ENCODE measurements at places on chromosomes 2 and 18.

GRCh38 chr18:12041561-12041960 lies 52.1 kb upstream of the ANKRD62 start:
- no peak for DNase-seq

DNA sequence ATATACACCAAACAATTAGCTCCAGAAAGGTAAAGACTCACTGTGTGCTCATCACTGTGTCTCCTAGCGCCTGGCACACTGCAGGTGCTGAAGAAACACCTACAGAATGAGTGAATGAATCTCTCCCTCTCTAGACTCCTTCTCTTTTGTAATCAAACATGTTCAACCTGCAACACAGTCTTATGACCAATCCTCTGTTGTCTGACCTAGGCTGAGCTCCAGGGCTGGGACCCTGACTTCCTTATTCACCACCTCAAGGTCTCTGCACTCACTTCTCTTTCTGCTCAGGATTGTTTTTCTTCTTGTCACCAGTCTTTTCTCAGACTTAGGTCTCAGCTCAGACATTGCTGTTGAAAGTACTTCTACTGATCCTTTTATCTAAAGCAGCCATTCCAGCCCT lies 9.8 kb downstream of the CKAP2L start:
- no peak for DNase-seq

DNA sequence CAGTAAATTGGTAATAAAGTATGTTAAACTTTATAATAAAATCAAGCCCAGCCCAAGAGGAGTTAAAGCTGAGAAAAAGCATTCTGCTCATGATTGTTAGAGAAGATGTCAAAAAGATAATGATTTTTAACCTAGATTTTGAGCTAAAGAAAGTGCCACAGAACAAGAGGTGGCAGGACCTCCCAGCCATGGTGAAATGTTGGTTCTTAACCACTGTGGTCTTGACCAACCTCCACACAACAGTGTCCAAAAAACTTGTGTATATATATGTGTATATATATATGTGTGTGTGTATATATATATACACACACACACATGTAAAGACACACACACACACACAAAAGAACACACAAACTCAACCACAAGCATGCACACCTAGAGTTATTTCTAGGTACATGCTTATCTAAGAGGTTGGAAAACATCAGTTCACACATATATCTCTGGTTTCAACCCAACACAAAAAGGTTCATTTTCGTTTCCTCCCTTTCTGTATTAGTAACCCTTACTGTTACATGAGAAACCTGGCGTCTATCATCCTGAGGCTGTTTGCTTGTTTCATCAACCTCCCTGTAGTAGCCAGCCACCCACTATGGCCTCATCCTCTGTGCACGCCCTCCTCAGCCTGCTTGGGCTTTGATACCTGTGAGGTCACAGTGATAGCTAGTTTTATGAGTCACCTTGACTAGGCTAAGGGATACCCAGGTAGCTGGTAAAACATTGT lies 631.8 kb upstream of the ID2 start:
- DNase-seq: no peak

DNA sequence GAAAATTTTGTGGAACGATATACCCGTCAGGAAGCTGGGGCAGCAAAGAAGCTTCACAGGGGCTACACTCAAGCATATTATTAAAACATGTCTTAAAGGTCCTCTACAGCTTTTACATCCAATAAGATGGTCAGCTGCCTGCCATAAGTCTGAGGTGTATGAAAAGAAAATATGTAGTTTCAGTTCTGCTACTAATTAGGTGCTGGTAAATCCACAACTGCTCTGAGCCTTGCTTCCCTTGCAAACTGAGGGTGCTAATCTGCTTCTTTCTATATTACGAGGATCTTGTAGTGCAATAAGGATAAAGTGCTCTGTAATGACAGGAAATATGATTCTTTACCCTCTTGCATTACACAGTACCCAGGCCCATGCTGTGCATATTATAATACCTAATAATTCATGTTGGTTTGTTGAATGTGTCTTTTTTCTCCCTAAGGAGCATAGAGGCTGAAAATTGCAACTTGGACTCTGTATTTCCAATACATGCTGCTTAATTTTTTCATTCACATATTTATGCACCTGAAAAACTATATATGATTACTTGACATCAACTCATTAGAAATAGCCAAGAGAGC lies 14.5 kb upstream of the SLC8A1 start:
- no peak for DNase-seq

GRCh38 chr18:38759457-38759856 lies 1193.9 kb upstream of the CELF4 start:
- no peak for DNase-seq

DNA sequence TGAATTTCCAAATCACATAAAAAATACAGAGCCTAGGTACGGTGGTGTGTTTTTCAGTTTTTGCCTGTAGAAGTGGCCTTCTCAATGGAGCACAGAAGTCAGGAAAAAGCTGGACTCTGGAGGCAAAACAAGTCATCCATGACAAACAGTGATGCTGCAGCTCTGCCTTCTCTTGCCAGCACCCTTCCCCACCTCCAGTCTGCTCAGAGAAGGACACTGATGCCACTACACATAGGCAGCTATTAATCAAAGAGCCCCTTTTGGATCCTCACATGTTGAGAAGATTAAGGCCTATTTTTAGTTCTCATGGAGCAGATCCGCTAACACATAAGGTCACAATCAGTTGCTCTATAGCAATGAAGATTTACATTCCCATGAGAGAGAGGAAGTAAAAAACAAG lies 181.6 kb upstream of the GALNT5 start:
- DNase-seq: no peak

DNA sequence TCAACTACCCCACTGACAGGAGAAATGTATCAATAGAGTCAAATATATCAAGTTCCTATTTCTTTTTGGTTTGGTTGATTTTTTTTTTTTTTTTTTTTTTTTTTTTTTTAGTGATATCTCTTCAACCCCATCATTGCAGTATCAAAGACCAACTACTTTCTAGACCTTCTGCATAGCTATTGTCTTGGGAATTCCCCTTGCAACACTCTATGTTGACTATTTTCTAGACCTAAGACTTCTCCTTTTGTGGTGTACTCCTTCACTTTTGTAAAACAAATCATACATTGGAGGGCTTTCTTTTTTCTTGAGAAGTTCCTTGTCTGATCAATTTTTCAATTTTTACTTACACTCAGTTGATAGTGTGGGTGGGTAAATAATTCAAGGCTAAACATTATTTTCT lies 46.5 kb upstream of the NR4A2 start:
- DNase-seq: no peak

DNA sequence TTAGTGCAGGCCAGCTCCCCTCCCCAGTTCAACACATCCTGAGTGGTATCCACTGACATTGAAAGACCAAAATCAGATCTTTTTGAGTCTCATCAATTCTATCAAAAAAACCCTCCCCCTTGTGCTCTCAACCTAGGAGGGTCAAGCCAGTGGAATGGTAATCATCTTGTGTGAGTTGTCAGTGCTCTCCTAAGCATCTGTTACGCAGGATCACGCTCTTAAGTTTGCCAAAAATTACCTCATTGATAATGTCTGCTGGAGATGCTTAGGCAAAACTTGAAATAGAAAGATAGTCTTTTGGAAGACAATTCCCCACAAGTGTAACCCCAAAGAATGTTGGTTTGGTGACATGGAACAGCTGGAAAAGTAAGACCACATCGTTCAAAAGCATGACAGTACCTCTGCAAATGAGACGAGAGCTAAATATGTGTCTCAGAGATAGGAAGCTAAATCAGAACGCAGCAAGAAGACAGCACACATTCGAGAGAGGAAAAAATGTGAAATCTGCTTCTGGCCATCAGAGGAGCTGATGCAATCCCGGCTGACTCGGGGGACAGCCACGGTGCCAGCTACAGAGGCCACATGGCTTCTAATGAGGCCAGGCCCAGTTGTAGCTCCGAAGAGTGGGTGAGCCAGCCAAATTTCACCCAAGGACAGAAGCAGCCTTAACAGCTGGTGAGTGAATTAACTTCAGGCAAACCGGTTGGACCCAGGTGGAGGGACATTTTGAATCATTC lies 753.9 kb downstream of the RNF144A start:
- DNase-seq: no peak

DNA sequence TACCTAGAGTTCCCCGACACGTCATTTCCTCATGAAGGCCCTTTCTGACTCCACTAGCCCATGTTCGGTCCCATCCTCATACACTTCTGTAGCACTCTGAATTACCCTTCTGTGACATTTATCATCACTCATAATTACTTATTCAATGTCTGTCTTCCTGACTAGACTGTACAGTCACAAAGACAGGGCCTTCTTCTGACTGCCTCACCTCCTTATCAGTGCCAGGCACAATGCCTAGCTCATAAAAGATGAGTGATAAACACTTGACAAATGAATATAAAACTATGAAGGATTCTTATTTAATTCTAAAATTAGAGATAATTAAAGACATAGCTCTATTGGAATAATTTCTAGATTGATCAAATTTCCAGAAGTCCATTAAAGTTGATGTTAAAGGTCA lies 1.4 kb upstream of the UBXN4 start:
- no peak for DNase-seq

DNA sequence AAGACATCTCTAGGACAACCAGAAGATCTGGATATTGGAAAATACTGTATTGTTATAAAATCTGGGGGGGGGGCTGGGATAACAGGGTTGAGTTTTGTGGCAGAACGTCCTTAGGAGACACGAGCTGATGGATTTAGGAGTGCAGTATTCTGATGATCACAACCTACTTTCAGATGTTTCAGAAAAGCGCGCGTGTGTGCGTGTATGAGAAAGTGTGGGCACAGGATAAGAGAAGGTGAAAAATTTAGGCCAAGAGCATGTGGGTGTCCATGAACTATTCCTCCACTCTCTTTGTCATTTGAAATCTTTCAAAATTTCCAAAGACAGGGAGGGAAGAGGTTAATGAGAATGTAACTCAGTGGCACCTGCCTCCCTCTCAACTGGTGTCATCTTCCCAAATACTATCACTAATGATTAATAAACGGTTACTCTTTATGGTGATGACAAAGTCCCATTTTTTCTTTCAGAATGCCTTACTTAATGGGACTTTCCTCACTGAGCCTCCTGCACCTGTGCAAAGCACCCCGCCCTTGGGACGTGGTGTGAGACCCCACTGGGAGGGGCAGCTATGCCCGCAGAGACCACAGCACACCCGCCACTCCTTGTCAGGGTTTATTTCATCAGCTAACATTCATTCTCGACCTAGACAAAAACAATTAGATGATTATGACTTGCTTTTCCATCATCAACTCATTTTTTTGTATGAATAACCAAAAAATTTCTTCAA lies 53.6 kb downstream of the HS6ST1 start:
- DNase-seq: no peak

DNA sequence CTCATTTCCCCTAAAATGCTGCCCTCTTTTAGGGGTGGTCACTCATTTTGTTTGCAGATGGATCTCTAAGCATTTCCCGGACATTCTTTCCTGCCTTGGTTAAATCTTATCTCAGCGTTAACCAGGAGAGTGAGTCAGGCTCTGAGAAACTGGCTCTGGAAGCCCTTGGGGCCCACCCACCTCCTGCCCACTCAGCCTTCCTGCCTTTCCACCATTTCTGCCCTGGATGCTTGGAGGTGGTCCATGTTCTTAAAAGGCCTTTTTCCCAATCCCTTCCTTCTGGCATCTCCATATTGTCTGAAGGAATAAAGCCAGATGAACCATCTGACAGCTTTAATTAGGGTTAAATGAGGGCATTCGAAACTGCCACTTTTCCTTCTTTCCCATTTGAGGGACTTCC lies 9.5 kb downstream of the HK2 start:
- DNase-seq: no peak

- DNase-seq: no peak
Measured at GRCh38 chr18:33010149-33010548, 237.3 kb upstream of the KLHL14 start.

GRCh38 chr2:71358931-71359671 lies 27.5 kb downstream of the ZNF638 start:
- DNase-seq: no peak

DNA sequence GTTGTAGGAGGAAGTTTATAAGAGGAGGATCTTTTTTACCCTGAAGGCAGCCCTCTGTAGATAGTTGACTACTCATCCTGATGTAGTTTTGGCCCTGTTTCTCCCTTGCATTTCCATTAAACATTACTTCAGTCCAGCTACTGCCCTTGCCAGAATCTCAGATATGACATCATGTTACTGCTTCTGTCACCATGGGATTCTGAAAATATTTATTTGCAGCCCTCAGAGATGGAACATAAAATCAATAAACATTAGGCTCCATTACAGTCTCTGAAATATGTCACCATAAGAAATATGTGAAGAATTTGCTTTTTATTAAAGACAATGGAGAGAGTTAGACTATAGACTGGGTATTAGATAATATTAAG lies 68.7 kb upstream of the STK39 start:
- DNase-seq: no peak

DNA sequence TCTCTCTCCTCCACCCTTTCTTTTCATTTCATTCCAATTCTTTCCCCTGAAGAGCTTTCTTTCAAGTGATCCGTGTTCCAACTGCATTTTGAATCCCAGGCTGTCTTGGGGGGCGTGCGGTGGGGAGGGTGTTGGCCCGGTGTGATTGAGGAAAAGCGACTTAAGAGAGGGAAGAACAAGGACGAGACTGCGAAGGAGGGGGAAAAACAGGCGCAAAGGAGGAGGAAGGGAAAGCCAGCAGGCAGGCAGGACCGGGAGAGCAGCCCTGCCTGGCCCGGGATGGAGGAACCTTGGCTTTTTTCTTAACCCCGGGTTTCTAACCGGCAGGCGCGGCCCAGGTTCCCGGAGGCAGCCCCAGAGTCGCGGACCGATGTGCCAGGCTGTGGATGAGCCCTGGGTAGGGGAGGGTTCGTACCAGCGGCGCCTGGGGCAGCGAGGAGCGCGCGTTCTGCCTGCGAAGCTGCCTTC lies 1.3 kb downstream of the ADCYAP1 start:
- DNase-seq: no peak

- no peak for DNase-seq
Measured at GRCh38 chr18:9869715-9870430, 15.9 kb upstream of the TXNDC2 start.

- no peak for DNase-seq
Measured at GRCh38 chr2:215879331-215879730, 134.0 kb downstream of the MREG start.

DNA sequence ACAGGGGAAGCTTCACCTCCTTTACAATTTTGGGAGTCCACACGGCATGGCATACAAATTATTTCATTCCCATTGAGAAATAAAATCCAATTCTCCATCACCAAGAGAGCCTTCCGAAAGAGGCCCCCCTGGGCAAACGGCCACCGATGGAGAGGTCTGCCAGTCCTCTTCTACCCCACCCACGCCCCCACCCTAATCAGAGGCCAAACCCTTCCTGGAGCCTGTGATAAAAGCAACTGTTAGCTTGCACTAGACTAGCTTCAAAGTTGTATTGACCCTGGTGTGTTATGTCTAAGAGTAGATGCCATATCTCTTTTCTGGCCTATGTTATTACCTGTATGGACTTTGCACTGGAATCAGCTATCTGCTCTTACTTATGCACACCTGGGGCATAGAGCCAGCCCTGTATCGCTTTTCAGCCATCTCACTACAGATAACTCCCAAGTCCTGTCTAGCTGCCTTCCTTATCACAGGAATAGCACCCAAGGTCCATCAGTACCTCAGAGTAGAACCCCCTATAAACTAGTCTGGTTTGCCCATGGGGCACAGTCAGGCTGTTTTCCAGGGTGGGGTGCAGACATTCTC lies 58.3 kb downstream of the BCL11A start:
- no peak for DNase-seq

Data from SHP77 treated with DMSO at 0.1 percent for 48 hours (cell line).